ENCODE measurements at places on chromosomes 6 and 20.

DNA sequence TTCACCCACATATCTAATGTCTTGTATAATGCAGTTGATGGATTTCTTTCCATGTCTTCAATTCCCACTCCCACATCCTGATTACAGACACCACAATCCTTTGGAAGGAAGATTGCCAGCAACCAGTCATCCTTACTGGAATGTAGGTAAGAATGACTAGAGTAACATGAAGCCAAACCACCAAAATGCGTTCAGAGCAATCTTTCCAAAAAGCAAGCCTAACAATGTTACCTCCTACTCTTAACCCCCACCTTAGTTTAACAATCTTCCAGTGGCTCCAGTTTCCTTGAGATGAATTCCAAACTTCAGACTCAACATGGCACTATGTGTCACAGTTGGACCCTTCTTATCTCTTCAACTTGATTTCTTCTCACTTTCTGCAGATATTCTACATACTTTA is 685.6 kb downstream of the DOK5 start:
- DNase-seq, result no peak

DNA sequence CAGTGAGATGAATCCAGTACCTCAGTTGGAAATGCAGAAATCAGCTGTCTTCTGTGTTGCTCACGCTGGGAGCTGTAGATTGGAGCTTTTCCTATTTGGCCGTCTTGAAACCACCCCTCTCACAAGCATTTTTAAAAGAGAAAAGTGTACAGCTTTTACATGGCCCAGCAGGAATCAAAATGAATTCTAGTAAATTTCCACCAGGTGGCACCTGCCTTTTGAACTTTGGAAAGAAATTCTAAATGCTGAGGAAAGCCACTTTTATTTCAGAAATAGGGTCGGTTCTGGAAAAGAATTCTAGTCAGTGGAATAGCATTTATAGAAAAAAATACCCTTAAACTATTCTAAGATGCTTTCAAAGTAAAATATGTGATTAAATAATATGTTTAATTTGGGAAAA is 647.8 kb downstream of the CD109 start:
- DNase-seq, result no peak

DNA sequence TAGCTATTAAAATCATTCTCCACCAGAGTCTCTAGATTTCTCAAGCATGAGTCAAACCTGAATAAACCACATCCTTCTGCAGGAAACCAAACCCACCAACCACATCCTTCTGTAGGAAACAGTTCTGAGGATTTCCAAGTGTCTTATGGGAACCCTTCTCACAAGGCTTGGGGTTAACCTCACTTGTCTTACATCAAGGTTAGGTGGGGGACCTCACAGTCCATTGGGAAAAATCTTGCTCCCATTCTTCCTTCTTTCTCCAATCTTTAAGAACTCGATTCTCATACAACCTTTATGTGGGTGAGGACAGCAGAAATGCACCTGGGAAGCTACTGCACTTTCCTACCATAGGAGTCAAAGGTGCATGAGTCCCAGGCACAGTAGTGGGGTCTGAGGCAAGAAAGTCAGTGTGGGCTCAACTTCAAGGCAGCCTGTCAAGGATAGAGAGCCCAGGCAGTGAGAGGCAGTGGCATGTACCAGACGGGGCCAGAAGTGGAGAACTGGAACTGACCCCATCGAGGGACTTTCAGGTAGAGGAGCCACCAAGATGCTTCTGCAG is 114.5 kb downstream of the SLC22A3 start:
- DNase-seq, result no peak

- no peak for DNase-seq
These were observed 85.3 kb downstream of the CD164 start for GRCh38 chr6:109296971-109297372.

GRCh38 chr6:22651731-22652130 is 82.4 kb downstream of the HDGFL1 start:
- no peak for DNase-seq

DNA sequence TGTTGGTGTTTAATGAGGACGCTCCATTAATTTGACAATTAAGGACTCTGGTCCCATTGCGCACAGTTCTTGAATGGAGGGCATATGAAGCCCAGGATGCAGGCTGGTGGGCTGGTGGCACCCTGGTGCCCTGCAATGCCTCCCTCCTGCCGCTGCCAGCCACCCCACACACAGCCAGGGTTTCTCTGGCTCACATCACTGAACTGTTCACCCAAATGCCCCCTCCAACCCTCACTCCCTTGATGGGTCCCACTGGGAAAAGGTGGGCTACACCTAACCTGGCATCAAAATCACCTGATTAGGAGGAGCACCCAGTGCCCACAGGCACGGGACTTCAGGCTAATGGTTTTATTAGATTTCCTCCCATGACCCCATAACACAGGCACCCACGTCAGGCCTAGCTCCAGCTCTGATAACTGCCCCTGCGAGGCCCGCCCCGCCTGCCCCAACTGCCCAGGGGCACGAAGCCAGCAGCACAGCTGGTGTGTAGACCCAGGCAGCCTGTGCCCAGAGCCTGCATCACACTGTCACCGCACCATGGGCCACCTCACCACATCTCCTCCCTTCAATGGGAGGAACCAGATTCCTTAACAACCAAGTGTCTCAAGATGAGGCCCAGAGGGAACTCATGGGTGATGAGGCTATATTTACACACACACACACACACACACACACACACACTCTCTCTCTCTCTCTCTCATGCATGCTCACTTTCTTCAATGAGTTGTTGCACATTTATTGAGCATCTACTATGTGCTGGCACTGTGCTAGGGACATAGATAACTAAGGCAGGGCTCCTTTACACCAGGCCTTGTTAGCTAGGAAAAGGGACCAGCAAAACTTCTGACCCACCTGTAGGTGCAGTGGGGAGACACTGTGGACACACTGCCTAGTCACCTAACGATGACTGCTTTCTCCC is 107.3 kb downstream of the NOL4L start:
- no peak for DNase-seq

GRCh38 chr6:35718911-35719381 is 17.9 kb upstream of the ARMC12 start:
- DNase-seq, result no peak

- DNase-seq, result no peak
These were observed 14.3 kb downstream of the B4GALT5 start for GRCh38 chr20:49699200-49699992.

DNA sequence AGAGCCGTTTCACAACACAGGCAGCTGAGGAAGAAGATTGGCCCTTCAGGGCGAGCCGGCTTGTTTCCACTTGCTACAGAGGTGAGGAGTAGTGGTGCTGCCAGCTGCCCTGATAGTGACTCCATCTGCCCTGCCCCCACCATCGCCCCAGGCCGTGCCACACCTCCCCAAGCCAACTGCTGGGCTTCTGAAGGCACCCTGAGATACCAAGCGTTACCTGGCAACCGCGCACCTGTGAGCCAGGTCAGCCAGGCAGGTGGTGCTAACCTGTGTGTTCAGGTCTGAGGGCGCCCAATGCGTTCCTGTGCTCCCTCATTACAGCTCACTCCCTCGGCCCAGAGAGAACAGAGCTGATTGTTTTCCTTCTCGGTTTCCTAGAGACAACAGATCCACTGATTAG is 299.1 kb upstream of the ID4 start:
- DNase-seq, result no peak

DNA sequence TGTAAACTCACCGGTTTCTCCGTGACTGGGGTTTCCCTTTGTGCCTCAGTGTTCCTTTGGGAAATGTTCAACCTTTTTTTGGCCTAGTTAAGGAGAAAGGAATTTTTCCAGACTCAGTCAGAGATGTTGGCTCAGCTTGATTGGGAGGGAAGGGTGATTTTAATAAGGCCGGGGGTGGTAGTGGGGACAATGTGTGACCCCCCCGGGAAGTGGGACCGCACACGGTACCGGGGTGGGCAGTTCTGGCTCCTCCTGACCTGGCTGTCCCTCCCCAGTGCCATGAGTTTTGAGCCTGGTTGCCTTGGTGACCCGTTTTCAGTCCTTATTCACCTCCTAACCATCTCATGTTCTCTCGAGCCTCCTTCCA is 132.7 kb downstream of the SNX5 start:
- DNase-seq, result no peak

DNA sequence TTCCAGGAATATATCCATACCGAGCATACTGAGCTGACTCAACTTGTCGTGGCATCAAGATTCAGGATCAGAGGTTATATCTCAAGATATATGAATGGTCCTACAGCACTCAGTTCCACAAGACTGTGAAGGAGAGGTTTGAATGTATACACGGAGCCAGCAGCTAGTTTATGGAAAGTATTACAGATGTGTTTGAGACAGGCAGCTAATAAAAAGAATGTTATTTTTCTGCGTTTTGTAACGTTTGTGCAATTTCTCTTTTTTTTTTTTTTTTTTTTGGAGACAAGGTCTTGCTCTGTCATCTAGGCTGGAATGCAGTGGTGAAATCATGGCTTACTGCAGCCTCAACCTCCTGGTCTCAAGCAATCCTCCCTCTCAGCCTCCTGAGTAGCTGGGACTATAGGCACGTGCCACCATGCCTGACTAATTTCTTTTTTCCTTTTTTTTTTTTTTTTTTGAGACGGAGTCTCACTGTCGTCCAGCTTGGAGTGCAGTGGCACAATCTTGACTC is 3.4 kb upstream of the FAM110A start:
- DNase-seq, result no peak

DNA sequence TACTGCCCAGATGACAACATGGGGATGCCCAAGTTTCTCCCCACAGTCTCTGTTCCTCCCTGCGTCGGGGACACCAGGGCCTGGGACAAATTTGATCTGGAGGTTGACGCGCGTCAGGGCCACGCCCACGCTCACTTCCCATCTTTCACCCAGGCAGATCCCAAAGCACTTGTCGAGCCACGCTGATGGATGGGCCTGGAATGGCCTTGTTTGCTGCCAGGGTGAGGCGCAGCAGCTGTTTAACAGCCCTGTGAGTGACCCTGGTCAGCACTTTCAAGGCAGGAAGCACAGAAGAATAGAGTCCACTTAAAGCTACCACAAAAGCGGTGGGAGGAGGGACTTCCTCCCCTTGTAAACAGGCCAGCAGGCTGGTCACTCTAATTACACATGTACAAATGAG is 324.7 kb upstream of the JARID2 start:
- no peak for DNase-seq

DNA sequence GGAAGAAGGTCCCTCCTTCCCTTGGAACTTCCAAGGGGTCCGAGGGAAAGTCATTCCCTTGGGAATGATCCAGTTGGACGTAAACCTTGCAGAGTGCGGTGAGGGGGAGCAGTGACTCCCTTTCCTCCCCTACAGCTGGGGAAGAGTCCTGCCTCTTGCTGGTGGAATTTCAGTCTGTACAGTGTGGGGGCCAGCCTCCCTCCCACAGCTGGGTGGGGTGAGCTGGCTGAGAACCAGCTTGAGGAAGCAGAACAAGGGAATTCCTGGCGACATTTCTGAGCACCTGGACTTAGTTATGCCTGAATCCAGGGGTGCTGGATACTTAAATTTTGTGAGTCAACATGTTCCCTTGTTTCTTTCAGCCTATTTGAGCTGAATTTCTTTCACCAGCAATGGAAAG is 152.0 kb downstream of the ANKRD60 start:
- DNase-seq, result no peak

GRCh38 chr6:166683477-166683876 is 56.4 kb upstream of the RPS6KA2 start:
- no peak for DNase-seq

Data from stimulated activated CD8-positive, alpha-beta memory T cell treated with anti-CD3 and anti-CD28 coated beads, Interleukin-2, amount 100 ng/mL, for 48 hours (primary cell).